Left lung (tissue), 14 donors: ENCODE measurements at places on chromosomes 1 and 21.

- no peak for DNase-seq
Measured at GRCh38 chr1:152479792-152480595, 30.6 kb upstream of the LCE5A start.

DNA sequence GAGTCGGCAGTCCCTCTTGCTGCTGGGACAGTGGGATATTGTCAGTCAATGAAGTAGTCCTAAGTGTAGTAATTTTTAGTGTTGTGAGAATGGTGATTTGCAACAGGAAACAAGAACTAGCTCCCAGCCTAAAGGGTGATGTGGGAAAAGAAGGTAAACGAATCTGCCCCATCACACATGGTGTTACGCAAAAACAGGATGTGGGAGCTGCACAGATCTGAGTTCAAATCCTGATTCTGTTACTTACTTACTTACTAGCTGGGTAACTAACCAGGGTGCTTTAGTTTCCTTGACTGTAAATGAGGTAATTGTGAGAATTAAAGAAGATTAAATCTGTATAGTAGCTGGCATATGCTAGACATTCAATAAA, 22.3 kb downstream of the NAV1 start:
- DNase-seq = no peak

- DNase-seq = peak; percentile 58
Measured at GRCh38 chr1:84272401-84272800, 29.1 kb upstream of the SAMD13 start.

- DNase-seq = no peak
Measured at GRCh38 chr1:33477451-33477850, 5.0 kb downstream of the ZSCAN20 start.

DNA sequence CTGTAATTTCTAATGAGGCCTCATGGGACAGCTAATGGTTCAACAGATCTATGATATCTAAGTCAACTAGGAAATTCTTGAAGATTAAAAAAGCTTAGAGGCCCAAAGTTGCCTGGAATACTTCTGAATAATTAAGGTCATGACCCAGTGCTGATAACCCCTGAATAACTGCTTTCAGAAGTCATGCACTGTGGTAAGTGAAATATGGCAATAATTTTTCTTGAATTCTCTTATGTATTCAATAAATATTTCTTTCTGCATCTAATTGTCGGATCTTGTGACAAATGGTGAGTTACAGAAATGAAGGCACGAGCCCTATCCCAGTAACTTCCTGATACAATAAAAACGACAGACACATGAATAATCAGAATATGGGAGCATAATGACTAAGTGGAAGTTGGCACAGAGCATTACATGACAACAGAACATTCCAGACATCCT, 219.3 kb upstream of the GREM2 start:
- DNase-seq = no peak

- peak; percentile 72 for DNase-seq
Measured at GRCh38 chr1:86018283-86018923, 138.2 kb downstream of the COL24A1 start.

DNA sequence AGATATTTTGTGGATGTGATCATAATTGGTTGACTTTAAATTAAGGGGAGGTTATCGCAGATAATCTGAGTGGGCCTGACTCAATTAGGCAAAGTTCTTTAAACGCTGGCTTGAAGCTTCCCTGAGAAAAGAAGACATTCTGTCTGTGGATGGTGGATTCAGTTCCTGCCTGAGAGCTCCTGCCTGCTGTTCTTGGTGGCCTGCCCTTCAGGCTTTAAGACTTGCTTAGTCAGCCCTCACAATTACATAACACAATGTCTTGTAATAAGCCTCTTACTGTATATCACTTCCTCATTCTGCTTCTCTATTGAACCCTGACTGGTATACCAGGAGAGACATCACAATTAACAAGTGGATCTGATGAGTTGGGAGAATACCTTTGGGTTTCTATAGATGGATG, 50.2 kb downstream of the KCNJ6 start:
- DNase-seq = no peak

DNA sequence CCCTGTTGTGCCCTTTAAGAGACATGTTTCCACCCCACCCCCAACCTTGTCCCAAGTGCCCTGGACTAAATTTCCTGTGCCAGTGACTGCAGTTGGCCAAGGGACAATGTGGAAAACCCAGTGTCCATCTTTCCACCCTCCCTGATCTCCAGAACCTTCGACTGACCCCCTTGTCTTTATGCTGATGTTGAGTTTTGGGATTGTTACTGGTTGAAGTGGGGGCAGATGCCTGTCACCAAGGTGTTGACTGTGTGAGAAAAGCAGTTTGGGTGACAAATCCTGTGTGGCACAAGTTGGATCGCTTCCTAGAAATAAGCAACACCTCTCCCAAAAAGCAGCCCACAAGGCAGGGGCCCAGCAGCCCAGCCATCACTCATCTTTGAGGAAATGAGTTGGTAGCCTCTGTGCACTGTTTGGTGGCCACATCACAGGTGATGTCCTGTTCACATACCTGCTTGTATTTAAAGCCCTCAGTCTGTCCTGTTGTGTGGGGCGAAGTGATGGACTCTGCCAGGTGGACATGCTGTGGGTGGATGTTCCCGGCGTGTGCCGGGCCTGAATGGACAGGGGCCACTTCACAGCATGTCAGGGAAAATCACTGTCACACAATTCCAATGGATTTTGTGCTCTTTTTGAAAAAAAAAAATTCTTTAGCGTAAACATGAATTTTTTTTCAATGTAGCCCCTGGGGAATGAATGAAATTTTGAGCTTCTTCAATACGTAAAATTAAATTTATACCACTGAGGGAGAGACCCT, 6.6 kb upstream of the MIIP start:
- no peak for DNase-seq

GRCh38 chr21:43303275-43304178, 123.4 kb downstream of the SIK1 start:
- DNase-seq = no peak

DNA sequence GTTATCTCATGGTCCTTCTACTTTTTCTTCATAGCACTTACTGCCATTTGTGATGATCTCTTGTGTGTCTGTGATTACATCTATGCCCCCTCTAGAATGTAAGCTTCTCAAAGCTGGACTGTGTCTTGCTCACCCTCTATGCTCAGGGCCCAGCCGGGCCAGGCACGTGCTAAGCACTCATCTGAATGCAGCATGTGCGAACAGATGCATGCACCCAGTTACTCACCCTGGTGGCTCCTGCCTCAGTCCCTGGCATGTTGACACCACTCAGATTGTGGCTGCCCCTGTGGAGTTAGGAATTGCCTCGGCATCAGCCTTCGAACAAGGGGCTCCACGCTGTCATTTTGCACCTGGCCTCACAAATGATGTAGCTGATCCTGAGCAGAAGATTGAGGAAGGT, 19.6 kb upstream of the PABPC4 start:
- DNase-seq = no peak

DNA sequence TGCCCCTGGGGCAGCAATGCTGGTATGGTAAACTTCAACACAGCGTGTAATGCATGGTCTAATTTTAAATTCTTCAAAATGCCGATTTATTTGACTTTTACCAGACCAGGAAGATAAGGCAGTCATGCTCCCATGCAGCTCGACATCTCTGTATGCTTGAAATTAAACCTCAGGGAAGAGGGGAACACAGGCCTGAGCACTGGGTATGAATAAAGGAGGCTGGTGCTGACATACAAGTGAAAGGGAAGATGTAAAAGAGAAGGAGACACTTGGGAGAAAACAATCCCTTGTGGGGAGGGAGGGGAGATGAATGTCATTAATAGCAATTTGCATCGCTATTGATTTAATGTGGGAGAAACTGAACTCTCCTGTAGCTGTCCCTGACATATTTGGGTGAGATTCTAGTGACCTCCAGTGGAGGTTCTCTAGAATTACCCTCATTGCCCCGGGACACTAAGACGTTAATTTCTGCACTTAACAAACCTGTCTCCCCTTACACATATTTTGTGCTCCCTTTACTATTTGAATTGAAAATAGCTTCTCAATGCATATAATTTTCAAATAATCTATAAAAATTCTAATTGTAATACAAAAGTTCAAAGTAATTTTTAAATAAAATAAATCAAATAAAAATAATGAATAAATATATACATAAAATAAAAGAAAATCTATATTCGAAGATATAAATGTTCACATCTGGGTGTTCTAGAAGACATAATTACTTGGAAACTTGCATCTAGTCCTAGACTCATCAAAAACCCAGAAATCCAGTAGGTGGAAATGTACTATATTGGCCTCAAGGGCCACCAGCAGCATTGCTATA, 283.1 kb downstream of the LMX1A start:
- DNase-seq = peak; percentile 65

GRCh38 chr1:94648225-94649007, 106.9 kb upstream of the F3 start:
- DNase-seq = no peak

DNA sequence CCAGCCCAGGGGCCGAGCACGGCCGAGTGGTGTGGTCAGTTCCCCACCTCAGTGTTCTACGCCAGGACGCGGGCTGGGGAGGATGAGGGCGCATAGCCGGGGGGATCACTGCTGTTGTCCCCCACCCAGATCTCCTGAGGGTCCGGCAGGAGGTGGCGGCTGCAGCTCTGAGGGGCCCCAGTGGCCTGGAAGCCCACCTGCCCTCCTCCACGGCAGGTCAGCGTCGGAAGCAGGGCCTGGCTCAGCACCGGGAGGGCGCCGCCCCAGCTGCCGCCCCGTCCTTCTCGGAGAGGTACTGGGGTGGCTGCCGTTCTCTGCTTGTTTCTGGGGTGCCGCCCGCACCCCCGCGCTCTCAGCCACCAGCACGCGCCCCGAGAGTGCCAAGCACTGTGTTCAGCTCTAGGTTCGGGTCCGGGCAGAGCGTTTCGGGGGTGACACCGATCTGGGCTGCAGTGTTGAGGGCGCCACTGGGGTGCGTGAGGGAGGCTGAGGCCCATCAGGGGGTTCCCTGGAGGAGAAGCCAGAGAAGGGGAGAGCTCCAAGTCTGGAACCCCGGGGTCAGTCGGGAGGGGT, 17.4 kb downstream of the SAMD11 start:
- no peak for DNase-seq

DNA sequence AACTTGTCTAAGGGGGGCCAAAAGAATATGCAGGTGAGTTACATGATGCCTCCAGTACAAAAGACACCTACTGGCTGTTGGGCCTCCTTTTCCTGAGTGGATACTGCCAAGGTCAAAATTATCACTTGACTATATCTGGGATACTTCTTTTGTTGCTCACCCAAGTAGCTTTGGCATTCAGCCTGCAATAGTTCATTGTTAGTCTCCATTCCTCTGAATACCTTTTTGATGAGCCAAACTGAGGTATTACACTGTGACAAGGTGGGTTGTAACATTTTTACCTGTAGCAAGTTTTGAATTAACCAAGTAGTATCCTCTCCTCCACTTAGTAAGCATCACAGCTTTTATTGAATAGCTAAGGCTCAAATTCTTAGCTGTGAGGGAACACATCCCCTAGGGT, 408.0 kb downstream of the LRRIQ3 start:
- no peak for DNase-seq

GRCh38 chr1:101929343-101929742, 67.4 kb downstream of the OLFM3 start:
- no peak for DNase-seq

GRCh38 chr1:228830954-228831481, 95.7 kb downstream of the RHOU start:
- DNase-seq = no peak

DNA sequence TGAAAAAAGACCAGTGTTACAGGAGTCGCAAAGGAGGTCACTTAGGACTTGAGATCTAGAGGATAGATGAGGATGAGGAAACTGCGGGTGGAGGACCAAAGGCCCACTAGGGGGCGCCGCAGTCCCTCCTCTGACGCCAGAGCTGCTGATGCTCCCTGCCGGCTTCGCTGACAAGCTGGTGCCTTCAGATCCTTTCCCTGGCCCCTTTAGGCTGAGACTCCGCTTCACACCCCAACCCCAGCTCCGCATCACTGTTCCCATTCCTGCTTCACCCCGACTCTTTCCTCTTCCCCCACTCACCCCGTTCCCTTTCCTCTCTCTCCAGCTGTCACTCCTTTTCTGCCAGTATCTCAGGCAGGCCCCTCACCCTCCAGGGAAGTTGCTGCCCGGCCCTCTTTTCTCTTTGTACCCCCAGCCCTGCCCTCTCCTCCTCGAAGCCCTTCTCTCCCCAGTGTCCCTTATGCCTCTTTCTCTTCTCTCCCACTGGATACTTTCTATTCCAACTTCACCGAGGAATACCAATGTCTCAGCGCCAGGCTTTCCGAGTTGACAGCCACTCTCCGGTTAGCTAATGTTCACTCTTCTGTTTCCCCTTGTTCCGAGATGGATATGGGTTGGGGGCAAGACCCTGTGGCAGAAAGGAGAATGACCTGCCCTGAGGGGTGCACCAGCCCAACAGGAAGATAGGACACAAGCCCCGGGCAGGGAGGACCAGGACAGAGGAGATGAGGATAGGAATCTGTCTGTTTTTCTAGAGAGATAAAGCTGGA, 4.5 kb downstream of the KCNJ9 start:
- DNase-seq = peak; percentile 90

- DNase-seq = no peak
Measured at GRCh38 chr1:227449051-227449450, 114.3 kb upstream of the ZNF678 start.

GRCh38 chr1:70720109-70720508, 309.0 kb downstream of the CTH start:
- no peak for DNase-seq

DNA sequence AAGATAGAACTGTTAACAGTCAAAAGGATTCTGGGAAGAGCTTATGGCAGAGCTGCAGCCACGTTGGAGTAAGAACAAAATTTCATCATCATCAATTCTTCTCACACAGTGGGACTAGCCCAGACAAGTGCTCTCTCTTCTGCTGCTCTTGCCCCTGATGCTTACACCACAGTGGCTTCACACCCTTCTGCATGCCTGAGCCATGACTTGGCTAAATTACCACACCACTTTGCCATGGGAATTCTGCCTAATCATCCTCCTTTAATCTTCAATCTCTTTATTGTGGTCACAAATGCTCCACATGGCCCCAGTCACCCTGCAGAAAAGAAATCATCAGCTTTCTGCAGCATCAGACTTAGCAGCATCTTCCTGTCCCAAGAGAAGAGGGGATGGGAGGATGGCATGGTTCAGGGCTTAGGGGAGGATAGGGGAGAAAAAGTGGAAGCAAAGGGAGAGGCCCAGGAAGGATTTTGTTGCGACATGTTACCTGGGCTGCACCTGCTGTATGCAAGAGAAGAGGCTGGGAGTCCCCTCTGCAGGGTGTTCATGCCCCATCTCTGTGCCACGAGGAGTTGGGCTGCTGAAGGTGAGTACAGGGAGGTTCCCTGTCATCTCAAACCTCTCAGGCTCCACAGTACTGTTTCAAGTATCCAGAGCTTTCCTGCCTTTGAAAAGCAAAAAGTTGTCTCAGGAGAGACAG, 9.0 kb upstream of the RPTN start:
- no peak for DNase-seq

DNA sequence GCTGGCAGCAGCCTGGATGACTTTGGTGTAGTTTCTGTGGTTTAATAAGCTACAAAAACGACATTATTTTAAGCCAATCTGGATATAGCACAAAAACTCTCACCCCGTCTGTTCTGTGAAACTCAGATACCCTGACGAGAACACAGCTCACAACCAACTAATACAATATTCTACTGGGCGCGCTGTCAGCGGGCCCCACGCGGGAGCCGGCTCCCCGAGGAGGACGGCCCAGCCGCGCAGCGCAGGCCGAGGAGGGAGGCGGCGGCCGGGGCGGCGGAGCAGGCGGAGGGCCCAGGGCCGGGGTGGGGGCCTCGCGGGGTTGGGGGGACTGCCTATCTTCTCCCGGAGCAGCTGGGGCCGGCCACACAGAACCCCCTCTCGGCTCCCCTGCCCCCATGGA, 87.2 kb upstream of the POU3F1 start:
- no peak for DNase-seq

GRCh38 chr1:186730951-186731729, 50.9 kb upstream of the PTGS2 start:
- DNase-seq = no peak
